ENCODE measurements at places on chromosomes 1 and 21.

- no peak for DNase-seq
Measured at GRCh38 chr1:216723274-216723780, at the start of gene ESRRG. Gene ESRRG (minus strand): TSS chr1:216723429. CDS start chr1:216723299, 130 bp downstream.

- DNase-seq: no peak
Measured at GRCh38 chr1:29757866-29758780, 521.8 kb downstream of the PTPRU start.

- DNase-seq: no peak
Measured at GRCh38 chr1:75668813-75669212, 55.7 kb upstream of the ACADM start.

DNA sequence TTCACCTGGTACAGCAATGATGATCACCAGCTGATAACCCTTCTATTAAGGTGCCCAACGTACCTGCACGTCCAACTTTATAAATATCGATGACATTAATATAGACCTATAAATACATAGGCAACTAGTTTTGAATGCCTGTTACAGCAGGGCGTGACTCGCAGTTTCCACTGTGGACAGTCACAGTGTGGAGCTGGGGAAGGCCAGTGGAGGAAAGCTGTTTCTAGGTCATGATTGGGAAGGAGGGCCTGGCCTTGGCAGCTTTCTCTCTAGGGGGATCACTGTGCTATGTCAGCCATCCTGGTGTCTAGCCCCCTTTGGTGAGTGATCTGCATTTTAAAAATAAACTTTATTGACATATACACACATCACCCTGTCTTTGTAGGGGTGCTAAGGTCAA is 4.4 kb upstream of the PRDM15 start:
- DNase-seq: no peak

GRCh38 chr1:2240270-2241156 is 12.4 kb downstream of the SKI start:
- peak; percentile 96 for DNase-seq

GRCh38 chr1:185645686-185646085 is 88.5 kb upstream of the HMCN1 start:
- DNase-seq: no peak

GRCh38 chr1:153402226-153402625 is 11.4 kb upstream of the S100A8 start:
- peak; percentile 67 for DNase-seq

GRCh38 chr1:100989306-100990077 is 36.1 kb downstream of the DPH5 start:
- DNase-seq: no peak

GRCh38 chr21:21187579-21187978 is 189.4 kb downstream of the NCAM2 start:
- no peak for DNase-seq

GRCh38 chr1:94094469-94095111 is 26.4 kb downstream of the ABCA4 start:
- peak; percentile 91 for DNase-seq

GRCh38 chr1:238242181-238242580 is 351.5 kb upstream of the ZP4 start:
- no peak for DNase-seq

DNA sequence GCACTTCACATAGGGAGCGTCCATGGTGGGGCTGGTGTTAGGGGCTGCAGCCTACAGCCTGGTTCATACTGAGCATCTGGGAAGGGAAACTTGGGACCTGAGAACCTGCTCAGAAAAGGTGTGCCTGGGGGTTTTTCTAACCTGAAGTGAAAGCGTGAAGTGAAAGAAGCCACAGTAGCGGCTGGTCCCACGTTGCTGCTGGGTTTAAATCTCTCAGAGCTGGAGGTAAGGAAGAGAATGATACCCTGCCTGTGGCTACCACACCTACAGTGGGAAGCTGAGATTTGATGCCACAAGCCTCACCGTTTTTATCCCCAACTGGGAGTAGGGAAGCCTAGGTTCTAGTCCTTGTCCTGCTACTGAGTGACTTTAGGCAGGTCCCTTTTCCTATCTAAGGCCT is 21.0 kb upstream of the FUCA1 start:
- no peak for DNase-seq

- peak; percentile 13 for DNase-seq
Measured at GRCh38 chr1:4068076-4068475, 168.0 kb upstream of the C1orf174 start.

DNA sequence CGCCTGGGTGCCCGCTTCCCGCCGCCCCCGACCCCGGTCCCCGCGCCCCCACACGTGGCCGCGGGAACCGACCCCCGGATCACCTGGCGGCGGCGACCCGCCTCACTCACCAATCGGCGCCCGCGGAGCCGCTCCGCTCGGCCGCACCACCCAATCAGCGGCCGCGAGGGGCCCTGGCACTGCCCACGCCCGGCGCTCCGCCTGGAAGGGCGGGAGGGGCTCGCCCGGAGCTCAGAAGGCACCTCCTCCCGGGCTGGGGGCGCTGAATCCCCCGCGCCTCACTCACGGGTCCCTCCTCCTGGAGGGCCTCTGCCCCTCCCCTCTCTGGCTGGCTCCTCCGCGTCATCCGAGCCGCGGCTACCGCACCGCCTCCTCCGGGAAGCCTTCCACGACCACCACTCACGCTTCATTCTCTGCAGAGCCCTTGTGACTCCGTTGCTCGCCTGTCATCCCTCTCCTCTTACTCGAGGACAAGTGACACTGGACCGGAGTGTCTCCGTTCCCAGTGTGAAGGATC is 374 bp downstream of the SH2D5 start:
- DNase-seq: no peak

GRCh38 chr1:69258842-69259241 is 308.9 kb upstream of the LRRC7 start:
- DNase-seq: no peak

DNA sequence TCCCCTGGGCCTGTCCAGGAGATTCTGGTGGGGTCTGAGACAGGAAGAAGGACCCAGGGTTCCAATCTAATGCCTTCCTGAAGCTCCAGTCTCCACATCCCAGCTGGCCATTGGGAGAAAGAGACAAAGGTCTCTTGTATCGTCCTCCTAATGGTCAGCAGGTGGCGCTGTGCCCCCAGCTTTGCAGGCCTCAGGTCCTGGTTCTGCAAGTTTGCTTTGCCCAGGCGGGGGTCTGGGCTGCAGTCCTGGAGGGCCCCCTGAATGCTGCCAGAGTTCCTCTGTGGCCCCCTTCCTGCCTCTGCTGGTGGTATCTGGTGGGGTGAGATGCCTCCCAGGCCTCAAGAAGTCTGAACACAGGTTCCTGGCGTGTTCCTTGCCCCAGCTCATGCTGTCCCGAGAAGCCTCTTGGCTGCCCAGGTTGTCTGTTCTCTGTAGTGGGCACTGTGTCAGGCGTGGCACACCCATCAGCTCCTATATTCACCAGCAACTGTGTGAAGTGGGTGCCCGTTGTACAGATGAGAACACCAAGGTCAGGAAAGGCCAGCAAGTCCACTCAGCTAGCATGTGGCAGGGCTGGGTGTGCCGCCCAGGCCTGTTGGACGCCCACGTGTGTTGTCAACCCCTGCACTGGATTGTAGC is 33.8 kb upstream of the CSF3R start:
- peak; percentile 78 for DNase-seq

DNA sequence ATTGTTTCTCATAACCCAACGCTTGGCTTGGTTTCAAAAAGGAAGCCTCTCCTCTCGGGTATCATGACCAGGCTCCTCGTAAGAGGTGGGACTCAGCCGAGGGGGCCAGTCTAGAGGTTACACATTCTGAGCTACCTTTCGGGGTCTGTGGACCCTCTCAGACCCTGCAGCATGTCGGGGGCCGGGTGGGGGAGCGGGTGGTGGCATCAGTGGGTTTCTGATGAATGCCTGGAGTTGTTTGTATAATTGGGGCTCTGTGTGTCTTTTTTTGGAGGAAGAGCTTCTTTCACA is 229.3 kb downstream of the CAMTA1 start:
- no peak for DNase-seq

GRCh38 chr1:47495176-47495713 is 57.4 kb downstream of the FOXD2 start:
- no peak for DNase-seq

GRCh38 chr1:180724055-180724454 is 92.2 kb downstream of the XPR1 start:
- no peak for DNase-seq

DNA sequence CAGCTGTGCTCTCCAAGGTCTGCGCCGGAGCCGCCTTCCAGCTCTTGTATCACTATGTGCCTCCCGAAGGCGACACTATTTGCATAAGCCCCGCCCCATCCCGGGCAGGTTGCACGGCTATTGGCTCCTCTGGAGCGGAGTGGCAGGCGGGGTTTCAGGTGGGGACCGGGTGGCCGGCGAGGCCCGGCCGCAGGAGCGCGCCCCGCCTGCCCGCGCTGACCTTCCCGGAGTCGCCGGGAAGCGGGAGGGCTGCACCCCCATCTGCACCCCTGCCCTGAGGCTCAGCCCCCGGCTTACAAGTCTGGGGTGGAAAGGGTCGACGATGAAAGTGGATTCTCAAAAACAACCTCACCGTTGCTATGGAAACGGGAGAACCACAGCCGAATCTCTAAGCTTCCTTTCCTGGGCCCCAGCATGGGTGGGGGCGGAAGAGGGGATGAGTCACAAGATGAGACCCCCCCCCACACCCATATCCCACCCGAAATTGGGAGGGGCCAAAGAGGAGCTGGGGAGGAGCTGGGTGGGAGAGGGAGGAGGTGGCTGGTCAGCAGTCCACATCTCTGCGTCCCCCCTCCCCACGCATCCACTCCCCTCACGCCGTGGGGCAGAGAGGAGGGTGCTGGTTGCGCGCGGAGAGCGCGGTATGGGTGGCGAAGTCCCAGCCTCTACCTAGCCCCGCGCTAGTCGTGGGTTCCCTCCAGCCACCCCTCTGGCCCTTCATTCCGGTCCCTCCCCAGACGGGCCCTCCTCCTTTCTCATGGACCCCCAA is at the start of gene HPCAL4:
Gene HPCAL4, minus strand, starts transcription at position 51 of the 769 bp plus-strand sequence. CDS start 6,830 bp downstream, outside the sequence.
- peak; percentile 75 for DNase-seq

GRCh38 chr1:99849413-99849743 is 783 bp upstream of the AGL start:
- DNase-seq: no peak

DNA sequence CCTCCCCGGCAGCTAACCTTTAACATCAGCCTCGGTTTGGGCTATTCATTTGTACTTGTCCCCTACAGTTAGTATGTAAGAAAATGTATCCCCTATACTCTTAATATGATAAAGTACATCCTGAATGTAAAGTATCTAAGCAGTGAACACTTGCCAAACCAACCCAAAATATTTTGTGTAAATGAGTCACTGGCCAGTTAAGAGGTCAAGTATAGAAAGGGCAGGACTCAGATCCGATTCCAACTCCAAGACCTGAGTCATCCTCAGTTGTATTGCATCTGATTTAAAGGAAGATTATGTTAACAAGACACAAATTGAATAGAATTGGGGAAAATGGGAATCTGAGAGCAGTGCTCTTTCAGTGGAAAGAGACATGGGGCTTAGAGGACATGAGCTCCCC is 84.4 kb downstream of the CD58 start:
- no peak for DNase-seq

- DNase-seq: peak; percentile 90
Measured at GRCh38 chr1:229694053-229694693, 68.1 kb downstream of the URB2 start.

GRCh38 chr21:35506771-35507170 is 457.7 kb upstream of the RUNX1 start:
- no peak for DNase-seq

GRCh38 chr21:15437883-15438282 is 291.9 kb upstream of the USP25 start:
- no peak for DNase-seq

GRCh38 chr1:235893840-235894239 is 27.1 kb upstream of the LYST start:
- DNase-seq: no peak

DNA sequence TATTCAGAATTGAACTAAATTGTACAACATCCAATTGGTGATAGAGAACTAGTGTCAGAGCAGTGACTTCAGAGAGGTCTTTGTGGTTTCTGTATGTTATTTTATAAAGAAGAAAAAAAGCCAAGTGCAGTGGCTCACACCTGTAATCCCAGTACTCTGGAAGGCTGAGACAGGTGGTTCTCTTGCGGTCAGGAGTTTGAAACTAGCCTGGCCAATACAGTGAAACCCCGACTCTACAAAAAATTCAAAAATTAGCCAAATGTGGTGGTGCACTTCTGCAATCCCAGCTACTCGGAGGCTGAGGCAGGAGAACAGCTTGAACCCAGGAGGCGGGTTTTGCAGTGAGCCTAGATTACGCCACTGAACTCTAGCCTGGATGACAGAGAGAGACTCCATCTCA is 90.7 kb downstream of the ASH1L start:
- DNase-seq: no peak

GRCh38 chr1:227010645-227011044 is 70.6 kb downstream of the COQ8A start:
- no peak for DNase-seq

Measured in lower leg skin (tissue), 4 donors.